Activated T-cell treated with anti-CD3 and anti-CD28 coated beads, Interleukin-2, amount 50 U/mL, for 72 hours (primary cell): ENCODE measurements at places on chromosomes 12 and 14.

DNA sequence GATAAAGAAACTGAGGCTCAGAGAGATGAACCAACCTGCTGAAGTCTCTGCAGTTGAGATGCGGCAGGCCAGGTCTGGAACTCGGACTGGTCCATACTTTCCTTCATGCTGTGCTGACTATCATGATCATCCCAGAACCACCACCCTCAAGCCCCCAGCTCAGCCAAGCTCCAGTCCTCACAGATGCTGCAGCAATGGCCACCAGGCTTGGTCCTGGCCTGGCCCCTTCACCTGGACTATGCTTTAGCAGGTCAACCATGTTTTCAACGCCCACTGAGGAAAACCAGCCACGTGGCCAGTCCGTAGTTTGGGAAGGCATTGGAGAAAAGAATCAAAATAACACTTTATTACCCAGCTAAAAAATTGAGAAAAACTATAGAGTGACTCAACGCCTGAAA lies 1.4 kb downstream of the GPR68 start:
- no peak for DNase-seq

- no peak for DNase-seq
Observed at GRCh38 chr12:74776378-74776777, 238.7 kb downstream of the ATXN7L3B start.

- DNase-seq, result no peak
Observed at GRCh38 chr12:87933991-87934390, 95.2 kb downstream of the C12orf50 start.

- DNase-seq, result no peak
Observed at GRCh38 chr14:31978423-31978822, 98.7 kb upstream of the ARHGAP5 start.

DNA sequence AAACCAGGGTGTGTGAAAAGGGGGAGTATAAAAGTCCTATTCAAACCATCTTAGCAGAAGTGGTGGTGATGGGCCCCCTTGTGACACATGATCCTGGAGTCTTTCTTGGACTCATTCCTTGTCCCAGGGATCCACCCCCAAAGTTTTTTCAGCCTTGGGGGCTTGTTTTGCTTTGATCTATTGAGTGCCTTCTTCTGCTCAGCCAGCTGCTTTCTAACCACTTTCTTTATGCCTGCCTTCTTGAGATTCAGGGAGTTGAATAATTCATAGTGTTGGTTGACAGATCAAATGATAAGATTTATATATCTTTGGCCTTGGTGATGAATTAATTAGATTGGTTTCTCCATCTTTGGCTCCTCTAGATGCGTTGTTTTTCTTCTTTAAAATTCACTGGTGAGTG lies 926.7 kb downstream of the DIO2 start:
- DNase-seq, result no peak

DNA sequence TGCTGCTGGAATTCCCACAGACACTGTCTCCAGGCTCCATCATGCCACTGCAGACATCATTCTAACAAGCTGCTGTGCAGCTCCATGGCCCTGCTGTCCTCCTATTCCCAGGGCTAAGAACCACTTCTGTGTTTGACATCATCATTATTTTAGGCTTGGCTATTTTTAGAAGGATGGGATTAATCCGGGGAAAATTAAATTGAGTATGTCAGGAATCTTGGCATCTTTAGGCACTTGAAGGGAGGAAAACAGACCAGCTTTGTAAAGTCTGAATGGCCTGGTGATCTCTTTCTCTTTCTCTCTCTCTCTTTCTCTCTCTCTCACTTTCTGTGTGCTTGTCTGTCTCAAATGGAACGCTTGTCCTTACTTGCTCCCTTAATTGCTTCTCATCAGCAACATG lies 568.3 kb upstream of the FLRT2 start:
- DNase-seq, result no peak

DNA sequence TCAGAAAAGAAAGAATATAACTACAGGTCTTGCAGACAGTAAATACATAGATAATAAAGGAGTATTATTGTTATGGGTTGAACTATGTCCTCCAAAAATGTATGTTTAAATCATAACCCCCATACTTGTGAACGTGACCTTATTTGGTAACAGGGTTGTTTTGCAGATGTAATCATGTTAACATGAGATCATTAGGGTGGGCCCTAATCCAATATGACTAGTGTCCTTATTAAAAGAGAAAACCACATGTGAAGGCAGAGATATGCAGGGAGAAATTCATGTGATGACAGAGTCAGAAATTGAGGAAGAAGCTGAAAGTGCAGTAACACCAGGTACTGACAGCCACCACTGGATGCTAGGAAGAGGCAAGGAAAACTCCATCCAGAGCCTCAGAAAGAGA lies 29.0 kb downstream of the MAGOHB start:
- DNase-seq, result no peak

- no peak for DNase-seq
Observed at GRCh38 chr14:71621980-71622605, 310.1 kb upstream of the RGS6 start.

- DNase-seq, result no peak
Observed at GRCh38 chr12:91613223-91613779, 430.7 kb upstream of the DCN start.

DNA sequence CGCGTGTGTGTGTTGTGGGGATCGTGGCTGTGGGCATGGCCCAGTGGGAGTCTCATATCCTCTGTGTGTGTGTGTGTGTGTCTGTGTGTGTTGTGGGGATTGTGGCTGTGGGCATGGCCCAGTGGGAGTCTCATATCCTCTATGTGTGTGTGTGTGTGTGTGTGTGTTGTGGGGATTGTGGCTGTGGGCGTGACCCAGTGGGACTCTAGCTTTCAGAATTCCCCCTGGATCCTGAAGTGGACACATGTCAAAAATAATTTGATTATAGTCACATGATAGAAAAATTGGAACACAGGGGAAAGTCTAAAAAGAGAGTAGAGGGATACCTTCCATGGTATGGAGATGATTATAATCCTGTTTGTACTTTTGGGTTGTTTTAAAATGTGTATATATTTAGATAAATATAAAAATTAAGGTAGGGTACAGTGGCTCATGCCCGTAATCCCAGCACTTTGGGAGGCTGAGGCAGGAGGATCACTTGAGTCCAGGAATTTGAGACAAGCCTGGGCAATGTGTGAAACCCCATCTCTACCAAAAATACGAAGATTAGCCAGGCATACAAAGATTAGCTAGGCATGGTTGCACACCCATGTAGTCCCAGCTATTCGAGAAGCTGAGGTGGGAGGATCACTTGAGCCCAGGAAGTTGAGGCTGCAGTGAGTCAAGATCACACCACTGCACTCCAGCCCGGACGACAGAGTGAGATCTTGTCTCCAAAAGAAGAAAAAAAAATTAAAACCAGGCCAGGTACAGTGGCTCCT lies 11.0 kb downstream of the PAPLN start:
- no peak for DNase-seq

GRCh38 chr12:119914666-119915065 lies 37.5 kb upstream of the CIT start:
- DNase-seq, result no peak

- DNase-seq, result no peak
Observed at GRCh38 chr12:108082485-108082884, 46.6 kb upstream of the WSCD2 start.

GRCh38 chr12:58425481-58426392 lies 484.4 kb downstream of the ATP23 start:
- peak; percentile 42 for DNase-seq

GRCh38 chr14:29220072-29220471 lies 453.5 kb downstream of the FOXG1 start:
- DNase-seq, result no peak

DNA sequence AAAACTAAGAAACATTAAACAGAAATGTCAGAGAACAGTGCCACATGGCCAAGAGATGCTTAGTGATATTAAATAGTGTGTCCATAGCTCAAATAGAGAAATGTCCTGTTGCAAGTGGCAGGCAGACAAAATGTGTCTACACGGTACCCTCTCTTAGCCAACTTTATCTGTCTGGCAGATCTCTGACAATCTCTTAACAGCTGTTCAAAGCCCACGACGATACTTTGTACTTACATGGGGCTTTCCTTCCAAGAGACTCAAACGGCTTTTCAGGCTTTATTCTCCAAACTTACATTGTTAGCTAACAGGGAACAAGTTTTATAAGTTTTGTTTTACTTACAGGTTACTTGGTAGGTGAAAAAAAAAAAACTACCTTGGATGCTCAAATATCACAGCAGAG lies 45.6 kb downstream of the ARMH4 start:
- no peak for DNase-seq

DNA sequence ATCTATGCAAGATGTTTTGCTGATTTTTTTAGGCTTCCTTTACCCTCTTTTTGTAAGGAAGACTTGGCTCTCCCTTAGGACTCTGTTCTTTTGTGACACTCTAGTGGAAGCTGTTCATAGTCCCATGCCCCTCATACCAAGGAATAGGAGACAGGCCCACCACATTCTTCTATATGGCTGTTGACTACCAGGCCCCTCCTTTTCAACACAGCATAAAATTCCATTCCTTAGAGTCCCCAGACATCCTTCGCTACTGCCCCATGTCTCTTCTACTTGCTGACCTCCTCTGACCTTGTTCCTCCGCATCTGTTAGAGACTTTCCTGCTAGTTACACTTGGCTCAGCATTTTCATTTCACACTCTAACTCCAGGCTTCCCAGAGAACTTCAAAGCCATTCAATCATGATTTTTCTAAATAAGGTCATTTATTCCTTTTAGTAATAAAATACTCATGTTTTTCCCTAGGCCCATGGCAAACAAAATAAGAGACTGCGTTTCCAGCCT lies 9.7 kb downstream of the PIK3C2G start:
- no peak for DNase-seq

GRCh38 chr12:114434341-114434740 lies 28.4 kb upstream of the TBX5 start:
- no peak for DNase-seq

GRCh38 chr14:23172096-23172495 lies 11.4 kb downstream of the SLC7A8 start:
- no peak for DNase-seq

- no peak for DNase-seq
Observed at GRCh38 chr12:52168019-52168717, 23.6 kb downstream of the KRT80 start.

DNA sequence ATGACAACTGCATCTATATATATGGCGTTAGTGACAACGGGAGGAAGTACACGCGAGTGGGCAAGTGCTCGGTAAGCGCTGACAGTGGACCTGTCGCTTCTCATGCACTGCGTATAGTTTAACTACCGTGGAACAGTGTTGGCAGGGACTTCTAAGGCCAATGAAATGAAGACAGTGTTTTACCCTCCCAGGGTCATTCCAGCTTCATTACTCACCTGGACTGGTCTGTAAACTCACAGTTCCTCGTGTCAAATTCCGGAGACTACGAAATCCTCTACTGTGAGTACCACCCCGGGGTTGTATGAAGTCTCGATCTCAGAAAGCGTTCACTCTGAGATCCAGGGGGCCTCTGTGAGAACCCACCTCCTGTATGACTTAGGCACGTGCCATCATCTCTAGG lies 129.2 kb upstream of the EVL start:
- no peak for DNase-seq
